ENCODE measurements at places on chromosomes 16 and 17.
A peak's percentile ranks its signal among the peaks of the same experiment; 100 is the strongest.

DNA sequence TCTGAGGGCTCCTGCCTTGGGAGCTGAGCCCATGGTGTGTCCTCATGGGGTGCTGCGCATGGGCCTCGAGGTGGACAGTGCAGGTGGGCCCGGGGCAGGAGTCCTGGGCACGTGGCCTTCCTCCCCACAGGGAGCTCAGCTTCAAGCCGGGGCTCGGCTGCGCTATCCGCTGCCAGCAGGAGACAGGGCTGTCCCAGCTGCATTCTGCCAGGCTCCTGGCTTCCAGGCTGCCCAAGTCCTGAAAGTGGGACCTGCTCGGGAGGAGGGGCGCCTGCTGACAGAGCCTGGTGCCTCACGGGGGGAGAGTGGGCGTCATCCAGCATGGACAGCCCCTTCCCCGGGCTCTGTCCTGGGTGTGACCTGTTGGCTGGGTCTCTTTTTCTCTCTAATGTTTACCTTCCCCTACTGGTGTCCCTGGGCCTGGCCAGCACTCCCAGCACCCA lies 7.1 kb downstream of the TRAF7 start:
- DNase-seq: no peak

GRCh38 chr16:11250091-11250785 lies 5.8 kb downstream of the SOCS1 start:
- DNase-seq: no peak

DNA sequence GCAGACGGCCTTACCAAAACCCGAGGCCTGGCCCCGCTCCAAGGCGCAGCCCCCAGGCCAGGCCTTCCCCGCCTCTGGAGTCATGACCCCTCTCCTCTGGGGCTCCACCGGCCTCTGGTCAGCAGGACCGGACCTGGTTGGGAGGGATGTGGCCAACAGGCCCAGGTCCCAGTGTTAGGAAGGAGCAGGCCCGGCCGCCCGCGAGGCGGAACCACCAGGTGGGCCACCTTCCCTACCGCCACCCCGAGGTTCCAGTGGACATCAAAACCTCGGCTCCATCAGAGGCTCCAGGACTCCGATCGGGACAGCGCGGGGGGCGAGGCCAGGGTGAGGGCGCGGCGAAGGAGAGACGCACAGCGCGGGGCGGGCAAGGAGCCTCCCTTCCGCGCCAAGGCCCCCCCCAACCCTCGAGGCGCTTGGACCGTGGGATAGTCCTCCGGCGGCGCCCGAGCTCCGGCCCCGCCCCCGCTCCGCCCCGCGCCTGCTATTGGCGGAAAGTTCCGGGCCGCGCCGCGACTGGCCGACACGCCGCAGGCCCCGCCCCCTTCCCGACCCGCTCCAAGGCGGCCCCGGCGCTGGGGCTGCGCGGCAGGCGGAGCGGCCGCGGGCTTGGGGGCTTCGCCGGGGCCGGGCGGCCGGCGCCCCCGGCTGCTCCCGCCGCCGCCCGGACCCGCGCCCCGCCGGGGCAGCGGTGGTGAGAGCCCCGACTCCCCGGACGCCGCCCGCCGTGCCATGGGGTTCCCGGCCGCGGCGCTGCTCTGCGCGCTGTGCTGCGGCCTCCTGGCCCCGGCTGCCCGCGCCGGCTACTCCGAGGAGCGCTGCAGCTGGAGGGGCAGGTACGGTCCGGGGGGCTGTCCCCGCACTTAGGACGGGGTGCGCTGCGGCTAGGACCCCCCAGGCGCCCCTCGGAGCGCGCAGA lies at the start of gene METRN:
METRN (plus strand) TSS at position 561 of the 919 bp plus-strand sequence; CDS start at position 733, 172 bp downstream.
- peak; percentile 83 for DNase-seq

GRCh38 chr16:22302776-22303363 lies 5.7 kb downstream of the POLR3E start:
- no peak for DNase-seq

DNA sequence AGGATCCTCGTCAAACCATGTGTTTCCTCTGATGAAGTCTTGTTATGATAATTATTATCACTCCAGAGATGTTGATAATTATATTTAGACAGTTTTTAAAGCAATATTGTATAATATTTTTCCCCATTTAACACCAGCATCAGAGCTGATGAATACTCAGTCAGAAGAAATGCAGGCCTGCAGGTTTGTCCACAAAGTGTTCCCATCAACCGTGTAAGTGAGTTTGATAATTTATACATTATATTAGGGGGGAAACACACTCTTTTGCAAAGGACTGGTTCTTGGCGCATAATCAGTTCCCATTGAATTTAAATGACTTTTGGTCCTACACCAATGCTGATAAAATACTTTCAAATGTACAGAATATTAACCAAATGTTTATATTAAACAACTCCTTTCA lies 454.8 kb downstream of the TOX3 start:
- no peak for DNase-seq

DNA sequence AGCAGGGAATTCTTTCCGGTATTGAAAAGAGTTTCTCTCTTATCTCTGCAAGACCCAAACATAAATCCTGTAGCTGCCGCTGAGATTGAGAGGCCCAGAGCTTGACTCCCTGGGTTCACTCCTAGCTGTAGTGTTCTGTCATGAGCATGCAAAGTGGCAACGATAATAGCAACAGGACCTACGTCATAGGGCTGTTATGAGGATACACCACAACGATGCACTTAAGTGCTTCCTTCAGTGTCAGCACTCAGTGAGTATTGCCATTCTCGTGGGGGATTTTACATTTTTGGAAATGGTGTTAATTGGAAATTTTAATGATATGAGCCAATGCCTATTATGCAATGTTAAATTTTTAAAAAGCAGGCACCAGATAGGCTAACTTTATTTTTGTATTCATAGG lies 199.8 kb downstream of the CYLD start:
- DNase-seq: no peak

DNA sequence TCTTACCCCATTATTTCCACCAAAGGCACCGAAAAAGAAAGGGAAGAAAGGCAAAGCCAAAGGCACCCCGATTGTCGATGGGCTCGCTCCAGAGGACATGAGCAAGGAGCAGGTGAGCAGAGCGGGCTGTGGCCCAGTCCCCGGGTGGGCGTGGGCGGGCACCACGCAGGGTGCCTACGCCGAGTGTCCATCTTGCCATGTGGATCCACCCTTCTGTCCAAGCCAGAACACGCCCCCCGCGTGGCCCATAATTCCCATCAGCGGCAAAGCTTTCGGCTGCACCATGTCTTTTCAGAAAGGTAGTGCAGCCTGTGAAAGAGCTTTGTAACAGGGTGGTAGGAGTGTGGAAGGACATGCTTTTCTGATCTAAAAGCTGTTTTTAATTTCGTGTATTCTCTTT lies 8.4 kb upstream of the DBNDD1 start:
- no peak for DNase-seq

GRCh38 chr17:12457493-12457892 lies 208.2 kb upstream of the MYOCD start:
- DNase-seq: no peak

DNA sequence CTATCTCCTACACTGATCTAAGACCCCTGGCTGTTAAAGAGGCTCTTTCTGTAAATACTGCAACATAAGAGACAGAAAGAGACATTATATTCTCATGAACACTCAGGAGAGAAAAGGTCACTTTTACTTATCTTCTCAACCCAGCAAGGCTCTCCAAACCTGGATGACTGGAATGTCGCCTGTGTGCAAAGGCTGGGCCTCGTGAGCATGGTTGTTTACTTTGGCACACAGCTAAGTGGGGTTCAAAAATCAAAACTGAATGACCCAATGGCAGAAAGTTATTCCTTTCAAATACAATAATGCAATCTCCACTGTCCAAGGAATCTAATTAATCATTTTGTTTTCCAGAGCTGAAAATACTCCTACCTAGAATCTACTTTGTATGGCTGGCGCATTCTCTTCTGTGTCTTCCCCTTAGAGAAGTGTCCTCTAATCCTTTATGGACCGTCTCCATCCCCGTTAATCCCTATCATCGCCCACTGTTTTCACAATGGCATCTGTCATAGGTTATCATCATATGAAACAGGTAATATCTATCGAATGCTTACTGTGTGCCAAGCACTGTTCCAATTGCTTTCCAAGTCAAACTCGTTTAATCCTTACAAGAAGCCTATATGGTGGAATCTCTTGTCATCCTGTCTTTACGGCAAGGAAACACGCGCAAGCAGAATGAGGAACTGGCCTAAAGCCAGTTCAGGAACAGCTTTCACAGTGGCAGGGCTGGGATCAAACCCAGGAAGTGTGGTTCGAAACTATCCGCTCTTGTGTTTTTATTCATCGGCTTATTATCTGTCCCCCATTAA lies 1.3 kb downstream of the SLX4 start:
- no peak for DNase-seq

GRCh38 chr17:50094243-50094752 lies 853 bp upstream of the PDK2 start:
- DNase-seq: peak; percentile 79

GRCh38 chr17:17079336-17079735 lies 37.1 kb downstream of the MPRIP start:
- DNase-seq: no peak

- DNase-seq: no peak
Observed at GRCh38 chr16:87542531-87543102, 49.8 kb upstream of the ZCCHC14 start.

- DNase-seq: no peak
Observed at GRCh38 chr17:31060791-31061550, 33.8 kb upstream of the NF1 start.

DNA sequence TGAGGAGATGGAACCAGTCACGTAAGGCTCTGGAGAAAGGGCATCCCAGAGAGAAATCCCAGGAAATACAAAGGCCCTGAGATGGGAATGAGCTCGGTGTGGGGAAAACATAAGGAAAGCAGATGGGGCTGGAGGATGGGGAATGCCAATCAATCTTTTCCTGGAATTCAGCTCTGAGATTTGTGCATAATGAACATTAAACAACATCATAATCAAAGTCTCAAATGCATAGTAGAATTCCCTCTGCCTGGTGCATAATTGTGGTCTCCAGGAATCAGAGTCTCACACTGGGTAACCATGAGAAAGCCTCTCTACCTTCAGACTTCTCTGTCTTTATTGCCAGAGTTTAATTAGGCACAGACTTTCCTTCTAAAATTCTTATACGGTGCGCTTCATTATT lies 30.8 kb downstream of the OTOA start:
- no peak for DNase-seq

DNA sequence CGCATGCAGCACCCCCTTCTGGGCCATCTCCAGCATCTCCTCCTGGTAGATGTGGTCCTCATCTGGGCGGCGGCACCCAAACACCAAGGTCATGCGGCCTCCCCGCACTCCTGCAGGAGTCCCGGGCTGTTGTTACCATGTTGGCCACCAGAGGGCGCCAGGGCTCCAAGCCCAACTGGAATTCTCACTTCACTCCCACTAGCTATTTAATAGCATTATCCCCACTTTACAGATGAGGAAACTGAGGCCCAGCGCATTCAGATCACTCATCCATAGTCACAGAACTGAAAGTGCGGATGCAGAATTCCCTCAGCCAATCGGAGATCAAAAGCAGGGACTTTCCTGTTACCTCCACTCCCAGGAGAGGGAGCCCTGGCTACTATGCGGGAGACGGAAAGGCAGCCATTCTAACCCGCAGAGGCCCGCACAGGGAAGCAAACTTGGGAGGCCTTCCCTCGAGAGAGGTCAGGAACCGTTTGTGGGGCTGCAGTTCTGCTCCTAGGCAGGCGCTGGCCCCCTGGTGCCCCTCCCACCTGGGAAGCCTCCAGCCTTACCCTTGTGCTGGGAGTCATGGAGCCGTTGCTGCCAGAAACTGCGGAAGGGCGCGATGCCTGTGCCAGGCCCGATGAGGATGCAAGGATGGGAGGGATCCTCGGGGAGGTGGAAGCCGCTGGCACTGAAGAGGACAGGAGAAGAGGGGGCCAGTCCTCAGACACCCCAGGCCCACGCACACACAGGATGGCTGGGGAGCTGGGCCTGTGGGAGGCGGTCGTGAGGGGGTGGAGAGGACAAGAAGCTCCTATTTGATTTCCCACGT lies 40.1 kb downstream of the NOS2 start:
- DNase-seq: peak; percentile 54

GRCh38 chr17:30312226-30312625 lies 20.5 kb upstream of the BLMH start:
- DNase-seq: no peak

DNA sequence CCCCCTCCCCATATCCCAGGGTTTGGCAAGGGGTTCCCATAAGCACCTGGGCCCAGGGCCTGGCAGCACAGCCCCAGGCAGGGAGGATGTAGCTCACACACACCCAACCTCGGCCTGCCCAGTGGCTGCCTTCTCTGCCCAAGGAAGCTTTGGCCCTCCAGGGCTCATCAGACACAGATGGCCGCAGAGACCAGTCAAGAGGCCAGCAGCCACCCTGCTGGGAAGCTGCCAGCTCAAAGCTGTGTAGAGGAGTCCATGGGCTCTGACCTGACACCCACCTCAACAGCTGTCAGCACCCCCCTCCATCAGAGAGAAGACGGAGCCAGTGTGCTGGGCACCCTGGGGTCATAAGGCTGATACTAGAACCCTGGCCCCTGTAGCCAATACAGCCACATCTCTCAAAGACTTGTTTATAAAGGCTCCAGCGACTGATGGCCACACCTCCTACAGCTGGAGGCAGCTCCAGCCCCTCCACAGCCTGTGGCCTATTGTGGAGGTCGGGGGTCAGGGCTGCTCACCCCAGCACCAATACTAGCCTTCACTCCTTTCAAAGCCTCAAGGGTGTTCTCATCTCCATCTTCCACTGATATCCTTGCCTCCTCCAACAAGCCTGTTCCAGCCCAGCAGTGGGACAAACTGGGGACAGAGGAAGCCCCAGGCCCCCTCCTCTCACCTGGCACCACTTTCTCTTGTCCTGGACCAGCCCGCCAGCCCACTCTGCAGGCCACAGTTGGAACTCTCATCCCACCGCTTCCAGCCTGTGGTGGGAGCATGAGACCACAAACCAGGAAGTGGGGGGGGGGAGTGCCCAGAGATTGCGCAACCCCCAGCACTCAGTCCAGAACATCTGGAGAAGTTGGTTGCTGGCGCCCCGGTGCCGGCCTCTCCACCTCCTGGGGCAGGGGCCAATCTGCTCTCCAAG lies 2.2 kb upstream of the MPG start:
- no peak for DNase-seq

- DNase-seq: no peak
Observed at GRCh38 chr16:83959656-83960434, 6.8 kb downstream of the OSGIN1 start.

DNA sequence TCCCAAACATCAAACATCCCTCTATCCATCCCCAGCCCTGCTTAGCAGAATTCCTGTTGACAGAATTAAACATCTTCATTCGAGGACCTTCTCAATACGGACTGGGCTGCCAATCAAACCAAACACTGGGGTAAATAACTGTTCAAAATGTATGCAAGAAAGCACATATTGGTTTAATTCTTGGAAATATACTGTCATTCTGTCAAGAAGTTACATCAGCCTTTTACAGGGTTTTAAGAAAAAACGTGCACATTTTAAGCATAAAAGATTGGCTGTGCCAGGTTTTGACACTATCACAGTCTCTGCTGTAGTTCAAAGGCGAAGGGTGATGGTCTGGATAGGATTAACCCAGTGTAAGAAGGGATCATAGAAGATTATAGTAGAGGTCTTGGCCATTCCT lies 25.1 kb upstream of the CCNF start:
- DNase-seq: no peak

All from activated T-helper 1 cell treated with Interleukin-2 at 50 U/mL for 16 hours (primary cell).